HEK293T (cell line): ENCODE measurements at places on chromosomes 6 and 20.

GRCh38 chr20:49768204-49769047, 44.2 kb upstream of the SLC9A8 start:
- DNase-seq: no peak

GRCh38 chr6:137536104-137536773, 42.0 kb upstream of the OLIG3 start:
- DNase-seq: no peak

DNA sequence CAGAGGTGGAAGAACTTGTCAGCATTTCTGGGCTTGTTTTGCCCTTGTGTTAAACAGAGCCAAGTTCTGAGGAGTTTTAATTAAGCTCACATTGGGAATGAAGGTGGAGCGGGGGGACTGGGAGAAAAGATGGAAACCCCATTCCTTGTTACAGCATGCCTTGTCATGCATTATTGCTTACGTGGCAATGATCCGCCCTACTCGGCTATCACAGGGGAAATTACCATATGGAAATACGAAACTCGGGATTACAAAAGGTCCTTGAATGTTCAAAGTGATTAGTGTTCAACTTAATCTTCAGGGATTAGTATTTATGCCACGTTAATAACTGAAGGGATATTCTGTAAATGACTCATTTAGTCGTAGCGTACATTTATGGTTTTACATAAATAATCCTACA, 86.4 kb downstream of the MAP3K7 start:
- no peak for DNase-seq

- DNase-seq: no peak
These were observed 64.9 kb downstream of the DLL1 start for GRCh38 chr6:170225852-170226417.

DNA sequence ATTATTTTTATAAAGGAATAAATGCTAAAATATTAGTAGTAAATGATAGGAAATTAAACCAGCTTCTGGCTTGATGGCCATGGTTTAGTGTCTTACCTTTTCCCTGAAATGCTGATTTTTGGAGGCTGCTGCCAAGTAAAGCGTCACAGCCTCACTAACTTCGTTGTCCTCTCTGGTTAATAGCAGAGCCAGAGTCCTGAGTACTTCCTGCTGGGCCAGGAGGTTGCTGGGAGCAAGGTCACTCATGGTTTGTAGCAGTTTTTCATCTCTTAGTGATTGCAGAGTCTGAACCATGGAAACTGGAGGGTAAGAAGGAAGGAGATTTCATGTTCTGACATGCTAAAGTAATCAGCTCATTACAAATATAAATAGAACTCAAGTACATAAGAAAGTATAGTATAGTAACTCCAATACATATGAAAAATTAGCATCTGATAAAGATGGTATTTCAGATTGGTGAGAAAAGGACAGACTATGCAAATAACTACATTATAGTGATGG, 26.5 kb upstream of the ARMH2 start:
- no peak for DNase-seq

DNA sequence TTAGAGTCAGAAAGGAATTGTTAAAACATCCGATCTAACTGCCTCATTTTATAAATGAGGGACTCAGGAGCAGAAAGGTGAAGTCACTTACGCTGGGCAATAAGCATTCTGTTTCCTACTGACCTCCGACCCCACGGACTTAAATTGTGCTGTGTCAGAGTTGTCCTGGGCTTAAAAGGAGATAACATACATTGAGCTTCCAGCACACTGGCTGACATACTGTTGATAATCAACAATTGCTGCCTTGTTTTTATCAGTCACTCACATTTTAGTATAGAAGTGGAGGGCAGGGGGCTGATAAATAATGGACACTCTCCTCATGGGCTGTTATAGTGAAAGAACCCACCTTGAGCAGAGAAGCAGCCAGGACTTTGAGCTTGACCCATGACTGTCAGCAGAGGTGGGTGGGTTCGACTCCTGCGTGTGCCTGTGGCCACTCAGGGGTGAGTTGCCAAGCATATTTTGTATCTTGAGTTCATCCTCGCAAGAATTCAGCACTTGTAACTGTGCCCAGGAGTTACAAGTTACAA, 166.5 kb upstream of the JARID2 start:
- no peak for DNase-seq

GRCh38 chr6:4055420-4056041, 23.4 kb downstream of the FAM217A start:
- DNase-seq: peak; percentile 22

DNA sequence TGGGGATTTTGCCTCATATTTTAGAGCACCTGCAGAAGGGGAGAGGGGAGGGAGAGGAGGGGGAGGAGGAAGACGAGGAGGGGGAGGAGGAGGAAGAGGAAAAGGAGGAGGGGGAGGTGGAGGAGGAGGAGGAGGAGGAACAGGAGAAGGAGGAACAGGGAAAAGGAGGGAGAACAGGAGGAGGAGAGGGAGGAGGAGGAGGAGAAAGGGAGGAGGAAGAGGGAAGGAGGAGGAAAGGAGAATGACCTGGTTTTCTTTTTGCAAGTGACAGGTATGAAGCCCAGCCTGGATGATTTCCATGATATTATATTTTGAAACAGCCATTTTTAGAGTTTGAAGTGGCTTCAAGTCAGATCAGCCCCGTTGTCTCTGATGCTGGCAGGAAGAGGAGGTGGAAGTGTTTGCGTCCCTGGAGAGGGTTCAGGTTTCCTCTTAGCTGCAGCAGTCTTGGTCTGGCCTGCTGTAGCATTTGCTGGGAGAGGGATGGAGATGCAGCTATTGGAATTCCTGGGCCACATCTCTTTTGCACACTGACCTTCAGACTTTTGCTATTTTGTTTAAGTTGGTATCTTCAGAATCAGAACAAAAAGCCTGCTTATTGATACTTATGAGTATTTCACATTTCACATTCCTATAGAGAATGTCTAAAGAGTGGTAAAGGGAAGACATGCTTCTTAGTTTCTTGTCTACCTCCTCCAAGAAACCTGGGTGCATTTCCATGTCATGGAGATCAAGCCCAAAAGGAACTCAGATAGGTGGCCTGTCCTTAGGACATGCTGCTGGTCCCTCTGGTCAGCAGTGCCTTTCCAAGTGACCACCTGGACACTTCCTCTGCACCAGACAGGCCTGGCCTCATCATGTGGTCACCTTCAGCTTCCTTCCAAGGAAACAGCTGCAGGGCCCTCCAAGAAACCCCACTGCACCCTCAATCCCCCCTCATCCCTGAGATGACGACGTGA, 54.3 kb upstream of the IYD start:
- DNase-seq: no peak

DNA sequence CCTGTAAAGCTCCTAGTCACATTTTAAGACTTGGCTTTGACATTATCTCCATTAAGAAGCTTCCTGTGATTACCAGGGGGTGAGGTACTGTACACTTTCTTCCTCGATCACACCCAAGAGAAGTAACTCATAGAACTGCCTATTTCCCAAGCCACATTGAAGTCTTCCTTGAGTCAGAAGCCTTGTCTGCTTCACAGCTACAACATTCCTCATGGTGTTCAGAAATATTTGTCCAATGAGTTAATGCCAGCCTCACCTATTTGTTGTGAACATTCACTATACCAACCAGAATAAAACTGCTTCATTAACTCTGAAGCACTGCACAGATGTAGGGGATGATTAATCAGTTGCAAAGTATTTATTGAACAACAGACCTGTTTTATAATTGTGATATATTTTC, 622.3 kb downstream of the PTPRT start:
- no peak for DNase-seq

DNA sequence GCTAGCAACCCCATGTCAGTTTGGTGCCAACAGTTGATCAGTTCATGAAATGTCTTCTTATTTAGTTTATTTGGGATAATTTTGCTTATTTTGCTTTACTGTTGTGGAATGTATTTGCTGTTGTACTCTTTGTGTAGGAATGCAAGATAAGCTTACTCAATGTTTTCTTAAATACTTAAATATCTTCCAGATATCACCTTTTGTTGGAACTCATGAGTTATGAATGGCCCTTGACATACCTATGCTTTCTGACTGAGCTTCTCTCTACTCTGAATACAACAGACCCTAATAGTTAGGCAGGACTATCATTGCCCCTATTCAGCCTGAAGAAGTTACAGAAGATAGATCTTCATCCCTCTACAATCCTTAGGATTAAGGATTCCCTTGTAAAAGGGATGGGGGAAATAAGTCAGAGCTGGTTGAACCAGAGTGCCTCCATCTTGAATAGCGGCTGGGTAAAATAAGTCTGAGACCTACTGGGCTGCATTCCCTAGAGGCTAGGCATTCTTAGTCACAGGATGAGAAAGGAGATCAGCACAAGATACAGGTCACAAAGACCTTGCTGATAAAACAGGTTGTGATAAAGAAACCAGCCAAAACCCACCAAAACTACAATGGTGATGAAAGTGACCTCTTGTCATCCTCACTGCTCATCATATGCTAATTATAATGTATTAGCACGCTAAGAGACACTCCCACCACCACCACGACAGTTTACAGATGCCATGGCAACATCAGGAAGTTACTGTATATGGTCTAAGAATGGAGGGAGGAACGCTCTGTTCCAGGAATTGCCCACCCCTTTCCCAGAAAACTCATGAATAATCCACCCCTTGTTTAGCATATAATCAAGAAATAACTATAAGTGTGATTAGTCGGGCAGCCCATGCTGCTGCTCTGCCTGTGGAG, 196.9 kb downstream of the AKAP7 start:
- DNase-seq: no peak

GRCh38 chr6:113762641-113763040, 94.5 kb upstream of the MARCKS start:
- no peak for DNase-seq

DNA sequence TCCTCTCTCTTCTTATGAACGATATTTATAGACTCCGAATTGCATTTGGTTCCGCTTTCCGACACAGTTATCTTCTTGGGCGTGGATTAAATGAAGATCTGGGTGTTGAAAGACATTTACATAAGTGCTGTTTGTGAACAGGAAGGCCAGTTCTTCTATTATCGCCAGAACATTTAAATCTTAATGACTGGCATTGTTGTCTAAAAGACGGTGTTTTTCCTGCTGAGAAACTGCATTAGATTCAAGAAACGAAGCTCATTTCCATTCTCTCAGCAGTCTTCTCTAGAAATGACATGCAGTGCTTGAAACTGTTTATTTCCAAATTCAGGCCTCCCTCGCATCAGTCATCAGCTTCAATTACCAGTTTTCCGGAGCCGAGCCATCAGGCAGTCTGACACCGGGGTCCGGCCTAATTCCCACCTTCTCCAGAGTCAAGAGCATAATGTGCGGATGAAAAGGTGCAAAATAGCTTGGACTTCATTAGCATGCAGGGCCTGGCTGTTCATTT, 16.0 kb downstream of the LINC00237 start:
- no peak for DNase-seq

GRCh38 chr20:47642118-47642517, 140.4 kb downstream of the NCOA3 start:
- DNase-seq: no peak
